Pancreas (tissue), 10 donors: ENCODE measurements at places on chromosomes 16 and 17.

GRCh38 chr16:56551796-56552738 is 12.8 kb upstream of the MT4 start:
- no peak for DNase-seq
- no peaks in the 10 kb centered on the region for H3K36me3 ChIP-seq
- H3K4me3 ChIP-seq: no peak overlapping the region
- H3K27ac ChIP-seq: no peak overlapping the region
- peaks cover 4% of the 10 kb centered on the region for H3K4me1 ChIP-seq

GRCh38 chr16:75073545-75074303 is 42.9 kb downstream of the LDHD start:
- H3K27ac ChIP-seq: no peak overlapping the region
- no peaks in the 10 kb centered on the region for H3K36me3 ChIP-seq
- H3K4me1 ChIP-seq: peaks cover 5% of the 10 kb centered on the region
- DNase-seq: no peak

DNA sequence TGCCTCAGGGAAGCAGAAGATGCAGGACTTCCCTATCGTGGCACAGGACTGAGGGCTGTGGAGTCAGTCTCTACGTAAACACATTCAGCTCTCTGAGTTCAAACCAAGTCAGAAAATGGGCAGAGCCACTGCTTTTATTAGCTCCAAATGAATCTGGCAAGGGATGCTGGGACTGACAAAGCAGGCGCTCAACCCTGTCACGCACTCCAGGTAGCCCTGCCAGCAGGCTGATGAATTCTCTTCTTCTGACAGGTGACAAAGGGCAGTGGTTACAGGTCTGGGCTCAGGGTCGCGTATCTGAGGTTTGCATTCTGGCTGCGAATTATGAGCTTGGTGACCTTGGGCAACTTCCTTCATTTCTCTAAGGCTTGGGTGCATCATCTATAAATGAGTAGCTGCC is 9.4 kb downstream of the RPH3AL start:
- H3K4me1 ChIP-seq: peaks cover 16% of the 10 kb centered on the region
- no peak overlapping the region for H3K4me3 ChIP-seq
- peak overlapping the region; percentile 57 for H3K27ac ChIP-seq
- no peak for DNase-seq

- no peak overlapping the region for H3K4me3 ChIP-seq
- H3K27ac ChIP-seq: no peak overlapping the region
- peaks cover 6% of the 10 kb centered on the region for H3K27me3 ChIP-seq
- no peaks in the 10 kb centered on the region for H3K36me3 ChIP-seq
Observed at GRCh38 chr17:40938981-40939380, 1.5 kb upstream of the KRT23 start.

- no peaks in the 10 kb centered on the region for H3K4me1 ChIP-seq
- no peaks in the 10 kb centered on the region for H3K27me3 ChIP-seq
- H3K36me3 ChIP-seq: no peaks in the 10 kb centered on the region
Observed at GRCh38 chr16:74261068-74261467, 35.5 kb upstream of the PSMD7 start.

- no peak overlapping the region for H3K4me3 ChIP-seq
- peak; percentile 60 for DNase-seq
- H3K4me1 ChIP-seq: no peaks in the 10 kb centered on the region
- no peaks in the 10 kb centered on the region for H3K36me3 ChIP-seq
- no peaks in the 10 kb centered on the region for H3K27me3 ChIP-seq
Observed at GRCh38 chr17:36072431-36073121, 8.5 kb downstream of the CCL18 start.
